CD8-positive, alpha-beta memory T cell (primary cell): ENCODE measurements at places on chromosomes 2 and 18.

DNA sequence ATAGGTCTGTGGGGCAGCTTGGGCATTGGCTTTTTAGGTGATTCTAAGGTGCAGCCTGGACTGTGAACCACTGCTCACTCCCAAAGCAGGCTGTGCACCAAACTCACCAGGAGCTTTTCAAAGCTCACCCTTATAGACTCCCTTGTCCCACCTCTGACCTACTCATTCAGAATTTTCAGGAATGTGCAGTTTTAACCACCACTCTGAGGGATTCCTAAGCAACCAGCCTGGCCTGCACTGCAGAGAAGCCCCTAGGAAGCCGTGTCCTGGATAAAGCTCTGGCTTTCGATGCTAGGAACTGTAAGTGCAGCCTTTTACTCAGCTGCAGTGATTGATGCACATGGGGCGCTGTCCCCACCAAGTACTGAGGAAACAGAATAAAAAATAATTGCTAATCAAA lies 33.0 kb downstream of the MRO start:
- DNase-seq = no peak

DNA sequence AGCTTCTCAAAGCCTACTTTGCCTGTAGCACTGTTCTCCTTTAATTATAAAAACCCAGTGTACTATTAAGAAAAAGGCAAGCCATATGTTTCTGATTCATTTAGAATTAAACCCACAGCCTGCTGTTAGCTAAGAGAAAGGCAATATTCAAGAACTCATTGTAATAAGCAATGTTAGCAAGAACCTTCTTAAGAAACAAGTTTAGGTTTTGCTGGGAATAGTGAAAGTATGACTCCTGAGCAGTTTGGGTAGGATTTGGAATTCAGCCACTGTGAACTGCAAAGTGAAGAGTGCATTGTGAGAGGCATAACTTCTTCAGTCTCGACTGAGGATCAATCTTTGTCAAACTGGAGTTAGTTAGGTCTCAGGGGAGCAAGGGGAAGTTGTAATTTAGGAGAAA lies 206.5 kb upstream of the NT5C1B start:
- DNase-seq = no peak

- no peak for DNase-seq
Observed at GRCh38 chr18:5972298-5972697, 77.0 kb upstream of the TMEM200C start.

GRCh38 chr2:120878970-120879369 lies 143.3 kb downstream of the GLI2 start:
- no peak for DNase-seq

DNA sequence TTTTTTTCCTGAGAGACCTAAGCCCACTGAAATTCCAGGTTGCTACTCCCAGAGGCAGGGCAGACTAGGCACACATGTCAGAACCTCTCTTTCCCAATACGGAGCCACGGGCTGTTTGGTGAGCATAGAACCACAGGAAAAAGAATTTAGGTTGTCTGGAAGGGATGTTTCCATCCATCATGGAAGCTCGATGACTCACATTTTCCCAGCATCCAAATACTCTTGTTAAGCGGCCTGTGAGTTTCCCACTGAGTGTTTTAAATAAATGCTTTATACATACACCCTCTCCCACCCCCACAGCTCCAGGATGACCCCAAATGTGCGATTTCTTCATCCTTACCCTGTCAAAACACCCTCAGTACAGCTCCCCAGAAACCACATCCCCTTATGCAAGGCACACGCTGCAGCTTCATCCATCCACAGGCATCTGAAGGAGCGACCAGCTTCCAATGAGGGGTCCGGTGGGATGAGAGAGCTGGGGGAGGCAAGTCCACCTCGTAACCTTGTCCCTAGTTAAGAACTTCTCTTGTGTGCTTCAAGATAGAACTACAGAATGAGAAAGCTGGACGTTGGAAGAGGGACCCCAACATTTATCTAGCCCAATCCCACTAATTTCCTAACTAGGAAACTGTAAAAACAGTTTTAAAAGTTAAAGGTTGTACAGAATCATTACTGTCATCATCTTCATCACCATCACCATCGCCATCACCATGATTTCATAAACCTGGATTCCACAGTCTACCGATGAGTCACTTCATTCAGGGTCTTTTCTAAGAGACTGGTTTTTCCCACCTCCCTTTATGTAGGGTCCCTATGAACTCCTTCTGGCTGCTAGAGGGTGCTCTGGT lies 63.5 kb upstream of the FZD7 start:
- no peak for DNase-seq

DNA sequence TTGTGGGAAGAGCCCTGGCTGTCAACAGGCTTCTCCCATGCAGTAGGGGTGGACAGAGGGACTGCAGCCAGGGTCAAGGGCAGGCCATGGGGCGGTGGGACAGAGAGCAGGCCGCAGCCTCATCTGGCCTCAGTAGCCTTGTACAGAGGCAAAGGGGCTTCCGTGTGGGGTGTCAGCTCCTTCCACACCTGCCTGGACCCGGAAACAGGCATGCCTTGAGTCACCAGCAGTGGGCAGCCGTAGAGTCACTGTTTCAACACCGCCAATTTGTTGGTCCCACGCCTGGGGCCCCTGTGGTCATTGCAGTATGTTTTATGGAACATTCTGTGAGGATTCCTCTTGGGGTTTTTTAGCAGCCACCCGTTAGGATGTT lies 173.0 kb downstream of the SMAD7 start:
- no peak for DNase-seq

GRCh38 chr2:174573621-174574081 lies 24.0 kb downstream of the WIPF1 start:
- peak; percentile 50 for DNase-seq

DNA sequence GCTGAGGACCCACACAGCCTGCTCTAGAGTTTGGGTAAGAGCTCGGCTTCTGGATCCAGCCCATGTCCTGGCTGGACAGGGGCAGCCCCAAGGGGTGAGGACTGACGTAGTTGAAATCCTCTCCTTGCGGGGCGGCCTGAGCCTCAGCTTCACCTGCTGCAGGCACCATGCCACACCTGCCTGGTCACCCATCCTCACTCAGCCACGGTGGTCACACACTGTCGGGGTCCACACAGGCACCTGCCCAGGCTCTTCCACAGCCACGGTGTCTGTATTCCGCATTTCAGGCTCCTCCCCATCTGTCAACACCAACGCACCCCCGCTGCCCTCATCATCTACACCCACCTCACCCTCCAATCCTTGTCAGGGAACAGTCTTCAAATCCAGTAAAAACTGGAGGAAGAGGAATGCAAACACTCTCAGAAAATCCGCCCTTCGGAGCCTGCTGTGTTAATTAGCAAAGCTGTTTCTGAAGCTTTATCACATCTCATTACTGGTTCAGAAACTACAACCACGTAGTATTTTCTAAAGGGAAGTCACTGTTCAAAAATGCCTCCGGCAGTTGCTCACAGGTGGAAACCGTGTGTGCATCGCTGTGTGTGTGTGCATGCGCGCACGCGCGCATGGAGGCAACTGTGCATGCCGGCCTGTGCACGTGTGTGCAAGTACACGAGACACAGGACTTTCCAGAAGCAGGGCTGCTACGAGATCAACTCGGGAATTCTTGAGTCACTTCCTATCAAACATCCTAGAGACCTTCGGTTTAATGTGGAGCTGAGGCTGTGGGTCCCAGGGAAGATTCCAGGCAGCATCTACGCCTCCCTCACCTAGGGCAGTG lies 38.2 kb downstream of the SLC66A2 start:
- no peak for DNase-seq

DNA sequence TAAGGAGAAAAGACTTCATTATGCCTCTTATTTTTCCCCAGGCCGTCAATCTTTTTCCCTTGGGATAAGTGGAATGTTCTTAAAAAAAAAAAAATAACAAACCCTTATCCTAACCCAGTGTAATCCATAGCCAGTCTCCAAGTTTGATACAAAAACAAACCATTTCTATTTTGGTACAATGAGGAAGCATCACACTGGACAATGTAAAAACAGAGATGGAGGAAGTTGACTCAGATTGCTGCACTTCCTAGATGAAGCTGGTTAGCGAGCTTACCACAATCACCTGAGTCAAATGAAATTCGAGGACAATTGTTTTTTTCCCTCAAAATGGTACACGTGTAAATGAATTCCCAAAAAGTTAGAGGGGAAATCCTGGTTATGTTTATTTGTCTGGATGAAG lies 259.7 kb downstream of the TCF4 start:
- no peak for DNase-seq

DNA sequence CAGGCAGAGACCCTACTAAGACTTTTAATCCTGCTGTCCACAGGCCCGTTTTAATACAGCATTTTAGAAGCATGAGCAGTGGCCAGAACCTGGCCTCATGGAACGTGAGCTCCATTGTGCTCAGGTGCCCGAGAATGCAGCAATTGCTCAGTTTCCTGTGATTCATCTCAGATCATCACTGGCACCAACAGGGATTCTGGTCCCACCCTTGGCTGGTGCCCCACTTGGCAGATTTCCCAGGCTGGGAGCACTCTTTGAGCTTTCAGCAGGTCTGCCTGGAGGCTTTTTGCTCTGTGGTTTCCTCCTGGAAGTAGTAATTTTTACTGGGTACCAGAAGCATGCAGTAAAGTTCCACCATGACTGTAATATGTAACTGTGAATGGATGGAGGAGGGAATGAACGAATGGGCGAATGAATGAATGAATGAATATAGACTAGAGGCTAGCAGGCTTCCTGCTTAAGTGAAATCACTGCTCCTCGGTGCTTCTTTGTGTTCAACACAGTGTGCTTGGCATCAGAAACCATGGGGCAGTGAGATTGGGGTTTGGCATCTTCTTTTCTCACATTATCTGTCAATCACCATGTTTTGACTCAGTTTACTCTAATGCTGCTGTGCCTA lies 312.9 kb downstream of the PRKCE start:
- DNase-seq = no peak

DNA sequence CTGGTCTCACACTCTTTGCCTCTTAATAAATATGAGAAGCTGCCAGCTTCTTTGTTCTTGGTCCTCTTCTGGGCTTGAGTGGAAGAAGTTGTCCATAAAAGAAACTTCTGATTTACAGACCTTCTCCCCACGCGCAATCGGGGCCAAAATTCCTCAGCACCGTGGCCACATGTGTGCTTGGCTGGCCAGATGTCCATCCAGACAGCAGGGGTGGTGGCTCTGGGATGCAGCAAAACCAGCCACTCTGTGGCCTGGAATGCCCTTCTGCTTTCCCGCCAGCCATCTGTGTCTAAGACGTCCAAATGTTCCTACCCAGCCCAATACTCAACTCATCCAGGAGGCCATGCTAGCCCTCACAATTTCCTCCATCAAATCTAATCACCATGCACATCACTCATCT lies 250.8 kb downstream of the EN1 start:
- no peak for DNase-seq

- no peak for DNase-seq
Observed at GRCh38 chr2:109558076-109558882, 55.5 kb downstream of the SEPTIN10 start.

DNA sequence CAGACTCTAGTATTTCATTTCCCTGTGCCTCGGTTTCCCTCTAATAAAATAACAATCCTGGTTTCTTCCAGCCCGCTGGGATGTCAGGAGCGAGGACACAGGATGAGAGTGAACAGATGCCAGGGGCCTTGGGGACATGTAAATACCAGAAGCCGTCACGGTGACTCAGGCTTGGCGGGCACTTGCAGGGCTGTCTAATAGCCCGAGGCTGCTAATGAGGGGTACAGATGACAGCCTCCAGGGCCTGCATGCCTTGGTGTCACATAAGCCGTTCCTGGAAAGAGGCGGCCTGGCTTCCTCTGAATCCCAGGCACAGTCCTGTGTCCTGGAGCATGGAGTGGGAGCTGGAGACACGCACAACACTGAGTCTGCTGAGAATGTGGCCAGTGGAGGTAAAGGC lies 28.2 kb downstream of the HS1BP3 start:
- no peak for DNase-seq

GRCh38 chr18:78751664-78752063 lies 228.0 kb upstream of the SALL3 start:
- no peak for DNase-seq

DNA sequence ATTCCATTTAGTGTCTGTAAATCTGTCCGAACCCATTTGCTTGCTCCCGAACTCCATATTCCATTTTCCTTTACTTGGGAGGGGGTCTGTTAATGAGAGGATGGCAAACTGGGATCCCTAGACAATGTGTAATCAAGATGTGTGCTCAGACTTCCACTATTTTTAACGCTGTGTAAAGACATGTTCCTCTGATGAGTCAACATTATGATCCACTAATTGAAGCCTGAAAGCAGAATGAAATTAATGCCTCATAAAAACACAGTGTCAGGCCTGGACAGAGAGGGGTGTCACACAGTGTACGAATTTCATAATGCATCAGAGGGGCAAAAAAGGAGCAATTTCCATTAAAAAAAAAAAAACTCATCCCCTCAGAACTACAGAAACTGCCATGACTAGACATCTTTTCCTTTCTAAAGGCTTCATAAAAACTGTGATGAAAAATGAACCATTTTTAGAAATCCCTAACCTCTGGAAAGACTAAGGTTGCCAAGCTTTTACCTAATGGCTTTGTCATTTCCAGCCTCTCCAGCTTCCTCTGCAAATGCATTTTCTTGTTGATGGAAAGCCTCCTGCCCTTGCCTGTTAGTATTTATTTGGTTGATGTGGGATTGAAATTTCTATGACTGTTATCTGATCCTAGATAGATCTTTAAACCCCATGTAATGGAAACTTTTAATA lies 209.2 kb upstream of the DCC start:
- DNase-seq = no peak

- no peak for DNase-seq
Observed at GRCh38 chr18:34345738-34346137, 121.0 kb upstream of the NOL4 start.

GRCh38 chr2:128252501-128252900 lies 66.2 kb downstream of the HS6ST1 start:
- DNase-seq = no peak

GRCh38 chr18:54357082-54357659 lies 487 bp downstream of the STARD6 start:
- no peak for DNase-seq

GRCh38 chr18:21803495-21803894 lies 62.9 kb downstream of the MIB1 start:
- no peak for DNase-seq

DNA sequence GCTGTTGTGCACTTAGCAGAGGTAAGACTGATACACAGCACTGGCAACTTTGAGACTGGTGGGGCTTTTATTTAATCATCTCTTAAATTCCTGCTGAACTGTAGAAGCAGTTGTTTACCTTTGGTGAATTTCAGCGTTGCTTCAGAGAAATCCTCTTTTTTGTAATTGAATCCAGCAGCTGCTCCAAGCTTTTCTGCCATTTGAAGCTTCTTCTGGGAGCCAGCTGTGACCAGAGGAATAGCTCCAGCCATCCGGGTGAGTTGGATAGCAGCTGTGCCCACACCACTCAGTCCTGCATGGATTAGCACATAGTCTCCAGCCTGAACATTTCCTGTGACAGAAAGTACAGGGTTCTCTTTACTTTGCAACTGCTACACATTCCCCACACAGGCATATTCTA lies 3.9 kb downstream of the TP53I3 start:
- no peak for DNase-seq

DNA sequence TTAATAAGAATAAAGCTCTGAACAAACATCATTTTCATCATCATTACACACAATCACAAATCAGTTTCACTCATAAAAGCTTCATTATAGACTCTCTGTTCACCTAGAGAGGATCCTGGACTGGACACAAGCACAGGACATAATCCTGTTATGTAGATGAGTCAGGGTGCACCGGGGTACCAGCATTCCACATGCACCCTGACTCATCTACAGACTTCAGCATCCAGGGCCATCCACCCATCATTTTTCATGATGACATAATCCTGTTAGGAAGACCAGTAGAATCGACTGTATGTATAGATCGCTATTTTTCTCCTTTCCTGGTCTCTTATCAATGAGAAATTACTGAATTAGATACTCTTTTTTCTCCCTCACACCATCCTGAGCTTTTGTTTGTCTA lies 73.7 kb upstream of the PIK3C3 start:
- no peak for DNase-seq
